ENCODE measurements at places on chromosomes 1 and 21. TPM values are rescaled to one million over a fixed set of nuclear protein-coding genes. Genes with fewer than 3 reads are reported as not detected.

The NR1I3 gene
- total RNA-seq: not detected

The IL22RA1 gene
- total RNA-seq: not detected

- no peak for DNase-seq
These were observed 15.5 kb downstream of the AZIN2 start for GRCh38 chr1:33096363-33097005.

- no peak for DNase-seq
These were observed 198.9 kb upstream of the UBE2U start for GRCh38 chr1:64004451-64005025.

The RSRP1 gene
- total RNA-seq: 154 TPM

All from lung microvascular endothelial cell (primary cell).